HuH-7 (cell line): ENCODE measurements at places on chromosomes 1 and 21.

DNA sequence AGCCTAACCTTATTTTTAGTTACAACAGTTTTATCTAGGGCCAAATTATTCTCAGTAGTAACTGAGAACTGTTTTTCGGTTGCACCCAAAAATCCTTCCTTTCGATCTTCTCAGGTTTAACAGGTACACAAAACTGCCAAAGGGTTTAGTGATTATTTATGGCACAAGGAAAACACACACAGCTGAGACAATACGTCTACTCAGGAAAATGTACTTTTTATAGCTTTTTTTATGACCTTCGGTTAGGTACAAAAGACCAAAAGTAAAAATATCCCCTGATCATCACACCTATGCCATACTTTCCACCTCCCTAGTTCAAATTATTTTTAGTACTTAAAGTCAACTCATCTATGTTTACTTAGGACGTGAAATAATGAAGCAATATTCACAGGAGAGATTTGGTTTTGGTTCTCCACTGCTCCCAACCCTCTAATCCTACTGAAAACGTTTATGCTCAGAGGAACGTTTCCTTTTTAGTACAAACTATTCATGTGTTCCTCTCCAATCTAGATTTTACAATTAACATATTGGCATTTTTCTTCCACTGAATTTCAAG, 48.7 kb downstream of the TTLL7 start:
- no peak for DNase-seq

- DNase-seq = no peak
These were observed 34.3 kb upstream of the ECE1 start for GRCh38 chr1:21324368-21325141.

- DNase-seq = peak; percentile 45
These were observed 61.2 kb downstream of the AK4 start for GRCh38 chr1:65209005-65209885.

DNA sequence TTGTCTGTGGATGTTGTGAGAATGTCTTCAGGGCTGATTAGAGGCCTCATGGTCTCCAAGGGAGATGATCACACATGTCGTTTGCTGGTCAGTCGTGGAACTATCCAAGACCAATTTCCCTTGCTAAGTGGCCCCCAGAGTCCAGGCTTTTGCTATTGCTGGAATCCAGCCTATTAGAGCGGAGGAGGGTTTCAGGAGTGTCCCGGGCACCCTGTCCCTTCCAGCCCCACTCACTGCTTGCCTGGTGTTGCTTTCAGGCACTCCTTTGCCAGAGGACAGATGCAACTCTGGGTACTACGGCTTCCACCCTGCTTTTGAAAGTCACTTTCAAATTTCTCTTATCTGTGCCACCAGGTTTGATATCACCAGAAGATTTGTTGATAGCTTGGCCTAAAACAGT, 149.1 kb downstream of the NOS1AP start:
- DNase-seq = no peak

GRCh38 chr1:192038567-192038966, 119.7 kb upstream of the RGS18 start:
- no peak for DNase-seq

DNA sequence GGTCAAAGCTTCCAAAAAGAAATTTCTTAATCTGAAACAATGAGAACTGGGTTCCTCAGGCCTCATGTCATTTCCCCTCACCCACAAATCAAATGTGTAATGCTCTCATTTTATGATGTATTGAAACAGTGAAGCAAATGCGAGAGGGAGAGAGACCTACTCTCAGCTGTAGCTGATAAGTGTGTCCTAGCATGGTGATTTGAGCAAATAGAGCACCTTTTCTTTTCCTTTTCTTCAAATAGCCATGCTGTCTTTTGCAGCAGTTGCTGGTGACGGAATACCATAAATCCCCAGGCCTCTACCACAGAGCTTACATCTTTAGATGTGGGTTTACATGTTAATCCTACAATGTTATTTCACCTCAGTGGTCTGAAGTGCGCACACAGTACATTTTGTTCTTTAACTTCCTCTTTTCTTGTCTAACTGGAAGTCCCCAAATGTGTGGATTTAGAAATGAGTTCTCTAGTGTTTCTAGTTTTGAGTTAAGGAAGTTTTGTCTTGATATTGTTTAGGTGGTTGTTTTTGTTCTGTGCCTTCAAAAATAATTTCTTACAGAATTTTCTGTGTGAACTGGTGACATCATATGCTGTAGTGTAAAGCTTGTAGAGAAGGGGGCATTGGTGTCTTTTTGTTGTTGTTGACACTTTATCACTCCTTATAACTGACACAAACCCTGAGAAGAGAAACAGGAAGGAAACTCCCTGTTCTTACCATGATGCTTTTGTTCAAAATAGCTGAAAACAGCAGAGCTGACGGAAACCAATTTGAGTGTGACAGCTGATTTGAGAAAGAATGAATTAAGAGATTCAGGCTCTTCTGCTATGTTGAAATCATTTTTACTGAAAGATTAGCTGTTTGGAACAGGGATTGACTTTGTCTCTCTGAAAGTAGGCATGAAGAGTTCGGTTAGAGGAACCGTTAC, 12.2 kb downstream of the SMAP2 start:
- no peak for DNase-seq

DNA sequence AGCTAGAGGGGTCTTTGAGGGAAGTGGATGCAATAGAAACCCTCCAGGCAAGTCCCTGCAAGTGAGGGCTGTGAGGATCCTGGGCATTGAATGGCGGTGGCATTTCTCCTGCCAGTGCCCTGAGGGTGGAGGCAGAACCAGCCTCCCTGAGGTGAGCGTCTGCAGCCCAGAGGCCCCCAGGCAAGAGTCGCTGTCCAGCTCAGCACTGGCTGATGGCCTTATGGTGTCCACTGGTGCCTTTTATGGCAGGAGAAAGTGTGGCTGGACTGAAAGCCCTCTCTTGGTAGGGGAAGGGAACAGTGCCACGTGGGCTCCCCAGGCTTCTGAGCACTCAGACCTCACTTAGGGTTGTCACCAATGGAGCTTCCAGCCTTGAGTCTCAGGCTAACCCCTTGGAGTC, 77.3 kb downstream of the SH3BGR start:
- DNase-seq = peak; percentile 10

GRCh38 chr1:36525166-36525565, 42.5 kb upstream of the CSF3R start:
- DNase-seq = no peak

- no peak for DNase-seq
These were observed 20.0 kb downstream of the ADARB1 start for GRCh38 chr21:45094412-45094811.

GRCh38 chr1:19040010-19040680, 83.7 kb upstream of the IFFO2 start:
- no peak for DNase-seq

GRCh38 chr1:18041102-18041501, 66.5 kb upstream of the IGSF21 start:
- no peak for DNase-seq

DNA sequence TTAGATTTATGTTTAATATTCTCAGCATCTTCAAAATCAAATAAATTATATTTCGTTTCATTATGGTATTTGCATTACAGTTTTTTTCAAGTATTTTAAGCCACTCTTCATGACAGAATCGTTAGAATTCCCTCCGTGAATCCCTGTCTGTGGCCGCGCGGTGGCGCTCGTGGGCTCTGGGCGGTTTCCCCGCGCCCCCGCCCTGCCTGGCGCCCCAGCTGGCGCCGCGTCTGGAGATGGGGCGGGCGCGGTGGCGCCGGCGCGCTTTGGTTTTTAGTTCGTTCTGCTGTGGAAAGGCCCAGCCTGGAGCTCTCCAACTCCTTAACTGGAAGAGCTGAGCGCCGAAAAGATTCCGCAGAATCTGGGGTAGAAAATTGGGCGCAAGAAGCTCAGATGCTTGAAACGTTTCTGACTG, 25.7 kb downstream of the PRMT2 start:
- DNase-seq = no peak

DNA sequence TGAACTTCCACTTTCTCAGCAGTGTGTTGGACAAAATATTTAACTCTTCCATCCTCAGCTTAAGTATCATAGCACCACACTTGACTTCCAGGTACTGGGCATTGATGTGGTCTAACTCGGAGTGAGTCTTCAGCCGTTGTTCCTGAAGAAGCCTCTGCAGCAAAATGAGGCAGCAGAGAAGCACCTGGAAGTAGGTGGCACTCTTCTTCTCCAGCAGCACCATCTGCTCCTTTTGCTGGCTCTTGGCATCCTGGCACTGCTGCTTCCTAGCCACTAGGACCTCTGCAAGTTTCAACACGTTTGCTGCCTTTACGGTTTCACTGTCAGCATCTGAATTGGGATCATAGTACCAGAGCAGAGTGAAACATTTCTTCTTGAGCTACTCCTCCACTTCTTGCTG, 162.5 kb upstream of the GORAB start:
- no peak for DNase-seq

DNA sequence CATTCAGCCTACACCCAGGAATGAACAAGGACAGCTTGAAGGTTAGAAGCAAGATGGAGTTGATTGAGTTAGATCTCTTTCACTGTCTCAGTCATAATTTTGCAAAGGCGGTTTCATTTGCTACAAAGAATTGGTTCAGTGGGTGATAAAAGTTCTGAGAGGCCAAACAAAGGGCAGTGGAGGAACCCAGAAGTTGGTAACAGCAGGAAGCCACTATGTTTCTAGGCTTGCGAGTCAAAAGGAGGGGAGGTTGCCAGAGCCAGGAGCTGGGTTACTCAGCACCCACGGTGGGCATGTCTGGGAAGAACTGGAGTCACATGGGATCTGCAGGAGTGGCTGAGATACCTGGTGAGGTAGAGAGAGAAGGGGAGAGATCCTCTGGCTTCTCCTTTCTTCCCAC, 64.2 kb upstream of the MRPS6 start:
- DNase-seq = no peak

GRCh38 chr21:41655259-41655658, 111.6 kb downstream of the RIPK4 start:
- DNase-seq = no peak

- no peak for DNase-seq
These were observed 8.9 kb upstream of the HAO2 start for GRCh38 chr1:119359730-119360129.

DNA sequence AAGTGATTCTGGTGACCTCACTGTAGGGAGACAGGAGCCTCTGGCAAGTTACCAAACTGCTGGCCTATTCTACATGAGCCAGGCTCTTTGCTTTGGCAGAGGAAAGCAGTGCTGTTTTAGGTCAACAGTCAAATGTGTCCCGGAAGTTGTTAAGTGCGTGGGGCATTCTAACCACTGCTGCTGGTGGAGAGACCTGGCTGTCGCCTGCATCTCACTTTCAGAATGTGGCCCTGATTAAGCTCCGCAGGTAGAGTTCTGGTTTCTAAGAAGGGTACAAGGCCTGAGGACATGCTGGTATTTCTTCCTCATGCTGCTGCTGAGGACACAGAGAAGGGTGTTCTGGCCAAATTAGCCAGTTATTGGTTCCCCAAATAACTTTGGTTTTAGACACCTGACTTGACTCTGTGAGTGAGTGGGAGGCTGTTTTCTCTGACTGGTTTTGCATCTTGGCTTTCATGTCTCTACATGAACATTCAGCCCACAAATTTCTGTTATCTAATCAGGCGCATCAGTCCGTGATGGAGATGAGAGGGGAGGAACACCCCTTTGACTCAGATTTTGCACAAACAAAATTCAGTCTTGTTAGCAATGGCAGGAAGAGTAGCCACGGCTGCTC, 120.8 kb downstream of the LMO4 start:
- DNase-seq = no peak

DNA sequence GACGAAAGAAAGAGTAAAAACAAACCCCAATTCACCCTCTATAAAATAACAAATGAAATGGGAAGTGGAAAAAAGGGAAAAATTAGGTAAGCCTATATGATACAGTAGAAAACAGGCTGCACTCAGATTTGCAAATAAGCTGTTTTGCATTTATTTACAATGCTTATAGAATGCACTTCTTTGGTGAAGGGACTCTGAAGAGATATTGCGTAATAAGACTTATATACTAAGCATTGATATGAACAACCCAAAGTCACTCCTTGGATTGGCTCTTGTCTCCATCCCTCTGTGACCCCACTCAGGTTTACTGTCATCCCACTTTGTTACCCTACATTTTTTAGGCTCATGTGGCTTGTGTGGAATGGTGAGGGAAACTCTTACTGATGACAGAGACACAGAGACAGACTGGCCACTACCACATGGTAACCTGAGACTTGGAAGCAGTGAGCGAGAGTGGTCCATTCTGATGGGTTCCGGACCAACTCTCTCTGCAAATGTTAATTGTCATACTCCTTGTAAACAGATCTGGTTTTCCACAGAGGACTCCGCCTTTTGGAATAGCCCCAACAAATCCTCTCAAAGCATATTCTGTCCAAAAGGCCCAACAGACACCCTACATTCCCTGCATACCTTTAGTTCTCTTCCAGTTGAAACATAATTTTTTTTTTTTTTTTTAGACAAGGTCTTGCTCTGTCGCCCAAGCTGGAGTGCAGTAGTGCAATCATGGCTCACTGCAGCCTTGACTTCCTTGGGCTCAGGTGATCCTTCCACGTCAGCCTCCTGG, 11.0 kb downstream of the GSTM5 start:
- no peak for DNase-seq

GRCh38 chr1:93777255-93777654, 95.6 kb upstream of the BCAR3 start:
- DNase-seq = no peak

GRCh38 chr1:14875524-14876509, 277.3 kb downstream of the KAZN start:
- no peak for DNase-seq

DNA sequence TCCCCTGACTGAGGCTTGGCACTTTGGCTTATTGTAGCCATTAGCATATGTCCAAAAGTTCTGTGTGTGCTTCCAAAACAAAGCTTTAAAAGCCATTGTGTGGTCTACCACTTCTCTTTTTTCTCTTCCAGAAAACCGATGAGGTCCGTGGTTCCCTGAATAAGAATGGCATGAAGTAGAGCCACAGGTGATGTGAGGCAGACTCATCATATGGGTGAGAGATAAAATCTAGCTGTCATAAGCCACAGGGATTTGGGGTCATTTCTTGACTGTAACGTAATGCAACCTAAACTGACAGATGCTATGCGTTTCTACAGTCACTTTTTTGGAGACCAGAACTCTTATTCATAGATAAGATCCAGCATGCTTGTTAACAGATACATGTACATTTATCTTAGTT, 7.0 kb upstream of the GREM2 start:
- DNase-seq = no peak

DNA sequence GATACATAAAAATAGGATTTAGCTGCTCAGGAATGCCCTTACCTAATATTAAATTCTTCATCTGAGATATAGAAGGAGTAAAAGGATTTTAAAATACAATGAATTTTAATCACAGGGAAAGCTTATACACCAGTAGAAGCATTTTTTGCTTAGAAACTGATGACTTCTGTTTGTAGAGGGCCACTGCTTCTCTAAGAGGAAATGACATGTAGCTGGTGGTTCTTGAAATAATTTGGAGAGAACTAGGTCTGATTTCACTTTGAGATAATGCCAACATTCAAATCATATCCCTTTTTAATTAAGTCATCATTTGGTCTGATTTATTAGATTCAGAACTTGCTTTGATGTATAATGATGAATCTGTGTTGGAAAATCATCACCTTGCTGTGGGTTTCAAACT, 166.6 kb upstream of the SGIP1 start:
- DNase-seq = no peak
